CD4-positive, CD25-positive, alpha-beta regulatory T cell (primary cell): ENCODE measurements at places on chromosomes 3 and 15. TPM values are rescaled to one million over a fixed set of nuclear protein-coding genes. Genes with fewer than 3 reads are reported as not detected.

DNA sequence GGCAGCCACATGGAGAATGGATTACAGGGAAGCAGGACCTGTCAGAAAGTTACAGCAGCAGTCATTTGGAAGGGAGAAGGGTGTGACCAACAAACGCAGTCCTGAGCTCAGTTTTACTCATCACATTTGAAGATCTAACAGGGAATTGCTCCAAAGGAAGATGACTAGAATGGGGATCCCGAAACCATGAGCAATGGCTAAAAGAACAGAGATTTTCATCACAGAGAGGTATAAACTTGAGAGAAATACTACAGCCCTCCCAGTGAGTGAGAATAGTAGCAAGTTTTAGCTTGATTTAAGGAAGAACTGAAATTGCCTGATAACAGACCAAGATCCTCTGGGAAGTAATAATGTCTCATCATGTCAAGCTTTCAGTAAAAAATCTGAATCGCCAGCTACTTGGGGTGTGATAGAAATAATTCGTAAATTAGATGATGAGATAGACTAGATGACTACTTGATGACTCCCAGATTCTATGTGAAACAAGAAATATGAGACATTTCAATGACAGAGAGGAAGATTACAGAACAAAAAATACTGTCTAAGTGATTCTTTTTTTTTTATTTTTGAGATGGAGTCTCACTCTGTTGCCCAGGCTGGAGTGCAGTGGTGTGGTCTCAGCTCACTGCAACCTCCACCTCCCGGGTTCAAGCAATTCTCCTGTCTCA is 16.9 kb downstream of the CD47 start:
- DNase-seq: no peak

GRCh38 chr3:63968612-63969350 is 54.5 kb downstream of the PSMD6 start:
- DNase-seq: no peak

The FGD5 gene
- 0.79 TPM for total RNA-seq

The MEIS2 gene
- total RNA-seq: not detected

DNA sequence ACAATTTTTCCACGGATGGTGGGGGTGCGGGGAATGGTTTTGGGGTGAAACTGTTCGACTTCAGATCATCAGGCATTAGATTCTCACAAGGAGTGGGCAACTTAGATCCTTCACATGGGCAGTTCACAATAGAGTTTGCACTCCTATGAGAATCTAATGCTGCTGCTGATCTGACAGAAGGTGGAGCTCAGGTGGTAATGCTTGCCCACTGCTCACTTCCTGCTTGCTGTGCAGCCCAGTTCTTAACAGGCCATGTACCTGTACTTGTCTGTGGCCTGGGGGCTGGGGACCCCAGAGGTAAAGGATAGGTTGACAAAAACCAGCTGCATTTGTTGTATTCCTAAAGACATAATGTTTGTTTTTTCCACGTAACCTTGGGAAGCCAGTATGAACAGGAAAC is 16.0 kb downstream of the DZIP3 start:
- DNase-seq: peak; percentile 30

The AGTR1 gene
- not detected for total RNA-seq

The MGLL gene
- 1.7 TPM for total RNA-seq

DNA sequence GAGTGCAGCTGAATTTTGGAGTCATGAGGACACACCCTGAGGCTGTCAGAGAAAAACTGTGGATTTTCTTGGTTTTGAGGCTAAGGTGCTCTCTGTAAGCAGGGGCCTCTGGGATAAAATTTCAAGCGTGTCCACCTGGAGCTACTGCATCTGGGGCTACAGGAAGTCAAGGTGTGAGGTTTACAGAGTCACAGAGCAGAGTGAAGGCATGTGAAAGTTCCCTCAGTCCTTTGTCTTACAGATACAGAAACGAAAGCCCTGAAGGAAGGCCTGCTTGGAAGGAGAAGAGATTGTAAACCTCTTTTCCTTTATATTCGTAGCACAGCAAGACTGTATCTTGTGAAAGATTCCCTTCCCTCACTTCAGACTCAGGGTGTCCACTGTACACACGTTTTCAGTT is 138.6 kb downstream of the OPA1 start:
- DNase-seq: no peak

DNA sequence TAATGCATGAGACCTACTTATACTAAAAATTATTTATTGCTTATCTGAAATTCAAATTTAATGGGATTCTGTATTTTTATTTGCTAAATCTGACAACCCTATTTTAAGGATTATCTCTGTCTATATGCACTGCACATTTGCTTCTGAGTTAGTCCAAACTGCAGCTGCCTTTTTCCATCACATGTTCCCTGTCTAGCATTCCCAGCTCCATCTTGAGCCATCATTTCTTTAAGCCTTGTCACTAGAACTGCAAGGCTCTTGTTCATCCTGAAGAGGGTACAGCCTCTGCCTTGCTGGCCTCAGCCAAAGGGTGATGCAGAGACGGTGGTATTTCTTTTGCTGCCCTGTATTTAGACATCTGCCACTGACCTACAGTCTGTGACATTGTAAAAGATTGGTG is 125.8 kb upstream of the STT3B start:
- DNase-seq: no peak

DNA sequence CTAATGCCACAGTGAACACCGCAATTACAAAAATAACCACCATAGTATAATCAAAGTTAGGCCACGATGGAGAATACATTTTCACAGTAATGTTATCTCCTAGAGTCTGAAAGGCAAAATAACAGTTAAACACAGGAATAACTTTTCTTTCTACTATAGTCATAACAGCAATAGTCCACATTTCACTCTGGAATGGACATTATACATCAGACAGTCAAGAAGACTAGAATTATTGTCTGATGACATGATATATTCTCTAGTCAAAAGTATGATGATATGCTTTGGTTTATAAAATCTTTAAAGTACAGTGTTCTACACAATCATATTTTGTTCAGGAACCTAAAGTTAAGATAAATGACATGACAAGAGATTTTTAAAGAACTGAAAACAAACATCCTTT is 18.0 kb downstream of the SPPL2A start:
- DNase-seq: no peak

- no peak for DNase-seq
Observed at GRCh38 chr3:11631820-11632219, 11.9 kb downstream of the VGLL4 start.

DNA sequence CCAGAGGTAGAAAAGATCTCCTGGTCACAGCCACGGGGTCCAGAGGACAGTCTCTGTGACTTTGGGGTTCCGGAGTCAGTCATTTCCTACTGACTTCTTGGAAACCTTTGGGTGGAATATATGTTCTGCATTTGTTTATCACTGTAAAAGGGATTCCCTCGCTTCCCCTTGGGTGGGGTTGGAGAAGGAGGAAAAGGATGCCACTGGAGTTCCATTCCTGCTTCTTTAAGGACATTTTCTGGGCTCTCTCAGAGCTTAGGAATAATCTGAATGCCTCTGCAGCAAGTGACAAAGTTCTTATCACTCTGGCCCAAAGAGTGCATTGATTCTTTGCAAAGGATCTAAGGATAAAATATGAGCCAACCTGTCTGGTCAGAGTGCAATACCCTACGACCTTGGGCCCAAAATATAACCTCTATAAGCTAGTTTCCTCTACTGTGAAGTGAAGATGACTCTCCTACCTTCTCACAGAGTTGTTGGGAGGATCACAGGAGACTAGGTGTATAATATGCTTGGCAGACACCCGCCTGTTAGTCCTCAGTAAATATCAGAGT is 17.2 kb downstream of the ARHGEF3 start:
- DNase-seq: no peak

- no peak for DNase-seq
Observed at GRCh38 chr3:36693670-36694069, 70.7 kb downstream of the DCLK3 start.

The IMP3 gene
- 40.5 TPM for total RNA-seq
